ENCODE measurements at places on chromosomes 3 and 15.

GRCh38 chr3:146818866-146819265 lies 213.7 kb upstream of the PLSCR5 start:
- DNase-seq = no peak

GRCh38 chr3:62531981-62532380 lies 158.6 kb upstream of the FEZF2 start:
- no peak for DNase-seq

- no peak for DNase-seq
Observed at GRCh38 chr15:85024509-85025336, 43.1 kb downstream of the PDE8A start.

- DNase-seq = no peak
Observed at GRCh38 chr15:72614810-72615532, 39.5 kb upstream of the GOLGA6B start.

DNA sequence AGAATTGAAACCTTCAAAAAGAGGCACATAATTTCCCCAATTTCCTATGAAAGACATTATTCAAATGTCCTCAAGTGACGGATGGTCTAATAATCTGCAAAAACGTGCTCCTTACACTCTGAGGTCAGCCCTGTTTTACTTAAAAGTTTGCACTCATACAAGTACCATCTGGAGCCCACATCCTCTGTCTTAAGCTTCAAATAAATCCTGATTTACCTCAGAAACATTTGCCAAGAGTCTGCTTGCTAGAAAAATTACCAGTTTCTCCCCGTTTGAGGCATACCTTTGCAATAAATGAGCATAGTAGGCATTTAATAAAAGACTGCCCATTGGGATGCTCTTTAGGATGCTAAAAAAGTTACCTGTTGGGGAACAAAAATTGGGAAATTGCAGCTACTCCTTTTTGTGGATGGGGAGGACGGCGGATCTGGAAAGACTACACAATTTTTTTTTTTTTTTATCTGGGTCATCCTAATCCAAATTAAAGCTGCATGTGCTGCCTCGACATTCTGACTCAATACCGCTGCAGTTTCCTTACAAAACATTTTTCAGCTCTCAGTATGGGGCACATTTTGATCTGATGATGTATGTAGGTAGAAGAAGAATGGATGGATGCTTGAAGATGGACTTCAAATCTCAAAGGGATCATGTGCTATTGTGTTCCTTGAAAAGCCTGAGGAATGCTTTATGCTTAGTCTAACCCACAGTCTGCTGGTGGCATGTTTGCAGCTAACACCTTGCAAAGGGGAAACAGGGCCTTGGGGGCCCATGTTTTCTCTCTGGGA lies 233.7 kb upstream of the ADAMTS9 start:
- DNase-seq = no peak

DNA sequence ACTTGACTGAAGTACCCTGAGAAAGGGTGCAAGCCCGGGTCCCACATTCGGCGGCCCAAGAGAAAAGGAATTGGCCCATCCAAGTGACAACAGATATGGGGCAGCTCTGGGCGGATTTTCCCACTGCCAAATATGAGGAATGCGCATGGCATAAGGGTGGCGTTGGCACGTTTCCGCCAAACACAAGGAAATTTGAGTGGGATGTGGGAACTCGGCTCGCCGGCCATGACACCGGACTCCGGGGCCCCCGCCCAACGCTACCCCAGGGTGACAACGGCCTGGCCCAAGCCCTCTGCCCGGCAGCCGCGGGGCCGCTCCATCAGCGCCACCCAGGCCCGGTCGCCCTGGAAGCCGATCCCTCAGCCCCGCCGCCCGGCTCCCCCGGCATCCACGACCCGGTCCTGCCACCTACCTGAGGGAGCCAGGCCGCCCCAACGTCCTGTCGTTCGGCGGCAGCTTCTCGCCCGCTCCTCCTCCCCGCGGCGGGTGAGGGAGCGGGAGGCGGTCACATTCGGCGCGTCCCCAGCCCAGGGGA lies 449 bp downstream of the RAF1 start:
- DNase-seq = peak; percentile 11

DNA sequence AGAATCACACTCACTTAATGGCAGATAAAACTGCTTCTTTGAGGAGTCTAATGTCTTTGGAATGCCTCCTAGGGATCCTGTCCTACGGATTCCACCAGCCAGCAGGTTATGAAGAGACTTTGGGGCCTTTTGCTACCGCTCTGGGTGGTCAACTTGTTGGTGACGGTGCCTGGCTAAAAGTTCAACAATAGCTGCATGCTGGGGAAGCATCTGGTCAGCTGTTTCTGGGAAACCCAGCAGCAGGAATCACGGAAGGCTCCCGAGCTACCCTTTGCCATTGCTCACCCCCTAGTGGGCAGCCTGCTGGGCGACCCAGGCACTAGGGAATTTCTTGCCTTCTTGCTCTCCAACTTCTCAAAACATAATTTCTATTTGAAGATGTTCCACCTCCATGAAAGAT lies 263.3 kb downstream of the NEK10 start:
- no peak for DNase-seq

- no peak for DNase-seq
Observed at GRCh38 chr3:139638518-139638917, 39.3 kb downstream of the NMNAT3 start.

DNA sequence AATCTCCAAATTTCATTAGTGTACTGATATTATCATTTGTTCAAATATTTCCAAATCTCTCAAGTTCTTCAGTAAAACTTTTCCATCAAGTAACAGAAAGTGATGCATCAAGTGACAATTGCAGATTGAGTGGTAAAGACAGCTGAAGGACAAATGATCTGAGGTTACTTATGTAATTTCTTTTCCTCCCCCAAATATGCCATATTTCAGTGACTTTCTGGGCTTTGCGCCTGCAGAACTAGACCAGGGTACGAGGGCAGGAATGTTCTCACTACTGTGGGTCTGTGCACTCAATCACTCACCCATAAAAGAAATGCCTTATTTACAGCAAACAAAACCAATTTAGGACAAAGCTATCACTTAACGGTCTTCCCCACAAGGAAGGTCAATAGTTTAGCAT lies 4.7 kb downstream of the SUCLG2 start:
- no peak for DNase-seq

DNA sequence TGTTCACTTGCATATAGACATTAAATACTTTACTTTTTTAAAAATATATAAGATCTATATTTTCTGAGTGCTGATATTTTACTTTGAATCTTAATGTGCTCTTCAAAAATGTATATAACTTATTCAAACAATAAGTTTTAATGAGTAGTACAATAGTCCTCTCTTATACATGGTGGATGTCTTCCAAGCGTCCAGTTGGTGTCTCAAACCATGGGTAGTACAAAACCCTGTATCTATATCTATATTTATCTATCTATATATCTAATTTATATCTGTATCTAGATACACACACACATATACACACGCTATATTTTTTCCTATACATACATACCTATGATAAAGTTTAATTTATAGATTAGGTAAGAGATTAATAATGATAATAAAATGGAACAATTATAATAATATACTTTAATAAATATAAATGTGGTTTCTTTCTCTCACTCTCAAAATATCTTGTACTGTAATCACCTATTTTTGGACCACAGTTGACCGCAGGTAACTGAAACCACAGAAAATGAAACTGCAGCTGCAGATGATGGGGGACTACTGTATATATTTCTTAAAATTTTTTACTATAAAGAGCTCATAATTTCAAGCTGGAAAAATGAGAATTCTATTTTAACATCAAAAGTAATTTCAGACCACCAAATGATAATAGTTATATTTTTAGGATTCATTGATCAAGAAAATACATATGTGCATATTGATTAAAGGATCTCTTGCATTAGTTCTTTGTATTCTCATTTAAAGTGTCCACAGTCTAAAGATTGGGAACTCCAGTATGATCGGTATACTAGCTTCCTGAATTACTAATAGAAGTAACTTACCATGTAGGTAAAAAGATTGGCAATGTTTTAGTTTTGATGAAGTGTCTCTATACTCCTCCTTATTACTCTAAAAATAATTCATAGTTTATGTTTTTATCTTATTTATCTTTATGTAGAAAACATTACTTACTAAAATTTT lies 215.1 kb upstream of the MLF1 start:
- no peak for DNase-seq

DNA sequence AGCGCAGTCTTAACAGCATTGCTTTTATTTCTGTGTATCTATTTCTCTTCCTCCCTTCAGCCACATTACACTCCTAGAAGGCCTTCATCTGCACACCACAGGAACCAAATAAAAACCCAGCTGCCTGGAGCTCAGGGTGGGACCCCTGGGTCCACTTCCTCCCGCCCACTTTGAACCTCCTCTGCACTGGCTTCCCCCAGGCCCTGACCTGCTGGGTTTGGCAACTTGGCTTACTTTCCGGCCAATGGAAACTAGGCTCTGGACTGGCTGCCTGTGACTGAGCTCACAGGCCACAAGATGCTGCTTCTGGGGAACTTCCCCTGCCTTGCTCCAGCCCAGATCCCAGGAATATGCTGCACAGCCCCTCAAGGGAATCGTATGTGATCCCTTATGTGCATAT lies 89.8 kb downstream of the SEMA5B start:
- DNase-seq = no peak

GRCh38 chr3:53261712-53262111 lies 5.9 kb upstream of the TKT start:
- DNase-seq = no peak

DNA sequence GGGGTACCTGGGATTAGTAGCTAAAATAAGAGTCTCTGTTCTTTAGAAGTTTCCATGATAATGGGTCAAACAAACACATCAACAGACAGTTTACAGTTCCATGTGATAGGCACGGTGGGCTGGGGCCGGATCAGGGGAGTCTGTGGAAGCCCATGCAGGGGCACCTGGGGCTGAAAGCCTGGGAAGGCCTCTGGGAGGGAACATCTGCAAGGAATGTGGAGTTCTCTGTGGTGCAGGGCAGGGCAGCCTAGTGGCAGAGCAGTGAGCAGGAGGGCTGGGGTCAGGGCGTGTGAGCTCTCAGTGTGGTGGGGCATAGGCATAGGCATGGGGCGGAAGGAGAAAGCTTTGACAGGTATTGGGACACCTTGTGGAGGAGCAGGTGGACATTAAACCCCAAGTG lies 207.7 kb upstream of the TRIM42 start:
- DNase-seq = no peak

- DNase-seq = no peak
Observed at GRCh38 chr3:28840976-28841376, 439.9 kb upstream of the RBMS3 start.

DNA sequence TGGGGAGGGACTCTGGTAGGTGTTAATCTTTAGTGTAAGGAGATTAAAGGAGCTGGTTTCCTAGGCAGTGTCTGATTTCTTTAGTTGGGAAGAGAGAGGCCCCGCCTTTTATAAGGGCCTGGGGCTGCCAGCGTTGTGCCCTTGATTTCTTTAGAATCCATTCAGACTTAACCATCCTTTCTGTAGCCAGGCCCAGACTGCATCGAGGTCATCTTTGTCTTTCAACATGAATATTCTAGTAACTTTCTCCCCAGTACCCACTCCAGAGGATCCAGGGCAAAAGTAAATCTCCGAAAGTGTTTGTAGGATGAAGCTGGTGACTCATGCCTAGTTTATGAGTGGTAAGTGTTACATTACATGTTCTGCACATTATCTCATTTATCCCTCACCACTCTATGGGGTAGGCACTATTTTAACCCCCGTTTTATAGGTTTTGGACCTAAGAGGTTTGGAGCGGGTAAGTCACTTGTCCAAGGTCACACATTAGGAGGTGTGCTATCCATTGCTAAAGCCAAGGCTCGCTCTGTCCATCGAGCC lies 11.8 kb upstream of the USP3 start:
- no peak for DNase-seq

DNA sequence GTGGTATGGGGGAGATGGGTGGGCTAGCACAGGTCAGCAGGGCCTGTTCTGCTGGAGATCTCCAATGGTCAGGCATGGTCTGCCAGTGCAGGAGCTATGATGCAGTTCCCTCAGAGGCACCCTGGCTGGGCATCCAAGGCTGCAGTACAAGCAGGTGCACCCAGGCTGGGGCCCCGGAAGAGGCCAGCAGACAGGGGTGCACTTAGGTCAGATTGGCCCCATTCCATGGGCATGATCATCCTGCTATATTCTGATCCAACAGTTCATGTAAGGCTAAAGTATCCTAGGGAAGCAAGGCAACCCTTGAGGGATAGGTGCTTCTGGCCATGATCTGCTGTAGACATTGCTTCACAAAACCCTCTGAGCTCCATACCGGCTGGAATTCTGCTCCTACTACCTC lies 53.5 kb downstream of the STRIT1 start:
- no peak for DNase-seq

GRCh38 chr15:47119349-47119748 lies 598.0 kb upstream of the SEMA6D start:
- DNase-seq = no peak

DNA sequence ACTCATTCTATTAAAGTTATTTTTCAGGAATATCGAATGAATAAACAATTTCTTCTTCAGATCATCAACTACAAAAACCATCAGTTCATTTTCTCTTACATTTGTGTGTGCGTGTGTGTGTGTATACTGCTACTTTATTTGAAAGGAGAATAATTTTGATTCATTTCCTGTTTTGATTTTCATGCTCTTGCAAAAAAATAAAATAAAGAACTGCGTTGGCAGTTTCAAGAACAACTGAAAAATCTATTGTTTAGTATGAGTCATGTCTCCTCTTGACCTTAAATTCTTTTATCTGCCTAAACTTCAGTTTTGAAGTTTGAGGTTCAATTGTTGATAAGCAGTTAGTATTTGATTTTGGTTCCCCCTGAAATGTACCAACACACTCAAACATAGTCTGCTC lies 540.8 kb downstream of the FGF12 start:
- DNase-seq = no peak

- DNase-seq = no peak
Observed at GRCh38 chr3:119592861-119593260, 4.8 kb upstream of the PLA1A start.

DNA sequence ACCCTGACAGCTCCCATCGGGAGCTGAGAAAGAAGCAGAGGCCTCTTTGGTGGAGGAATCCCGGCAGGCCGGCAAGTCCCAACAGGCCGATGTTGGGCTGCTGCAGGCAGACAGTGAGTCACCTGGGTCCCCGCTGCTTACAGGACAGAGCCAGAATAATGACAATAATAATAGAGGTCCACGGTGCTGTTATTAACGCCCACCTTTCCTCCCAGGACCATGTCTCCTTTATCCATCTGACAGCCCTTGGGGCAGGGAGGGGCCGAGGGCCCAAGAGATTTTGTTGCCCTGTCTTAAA lies 29.3 kb upstream of the MAGEF1 start:
- DNase-seq = no peak

DNA sequence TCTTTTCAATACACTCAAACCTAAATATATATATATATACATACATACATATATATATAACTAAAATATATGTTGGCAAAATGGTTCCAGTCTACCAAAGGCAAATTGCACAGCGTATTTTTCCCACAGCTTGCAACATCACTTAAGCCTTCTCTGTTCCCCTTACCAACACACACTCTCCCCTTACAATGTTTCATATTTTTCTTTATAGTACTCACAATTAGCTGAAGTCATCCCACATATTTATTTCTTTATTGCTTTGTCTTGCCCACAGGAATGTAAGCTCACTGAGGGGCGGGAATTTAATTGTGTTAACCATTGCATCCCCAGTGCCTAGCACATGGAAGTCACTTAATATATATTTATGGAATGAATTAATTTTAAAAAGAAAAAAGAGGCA lies 288.3 kb downstream of the ULK4 start:
- DNase-seq = no peak

GRCh38 chr3:66582721-66583423 lies 82.0 kb upstream of the LRIG1 start:
- peak; percentile 9 for DNase-seq

GRCh38 chr15:27828746-27829145 lies 270.4 kb downstream of the OCA2 start:
- no peak for DNase-seq

GRCh38 chr3:24160424-24161095 lies 215.5 kb downstream of the NR1D2 start:
- no peak for DNase-seq
